ENCODE measurements at places on chromosomes 3 and 15.

DNA sequence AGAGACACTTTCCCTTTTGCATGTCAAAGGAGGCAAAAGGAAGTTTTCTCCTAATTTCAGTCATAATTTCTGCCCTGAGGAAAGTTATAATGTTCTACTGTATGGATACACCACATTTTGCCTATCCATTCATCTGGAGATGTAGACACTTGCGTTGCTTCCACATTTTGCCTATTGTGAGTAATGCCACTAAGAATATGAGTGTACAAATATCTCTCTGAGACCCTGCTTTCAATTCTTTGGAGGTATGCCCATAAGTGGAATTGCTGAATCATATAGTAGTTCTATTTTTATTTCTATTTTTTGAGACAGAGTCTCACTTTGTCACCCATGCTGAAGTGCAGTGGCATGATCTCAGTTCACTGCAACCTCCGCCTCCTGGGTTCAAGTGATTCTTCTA lies 3.6 kb upstream of the CD276 start:
- no peak for DNase-seq

- no peak for DNase-seq
These were observed 139.7 kb upstream of the CPNE4 start for GRCh38 chr3:132174500-132174899.

- no peak for DNase-seq
These were observed 29.1 kb downstream of the CADM2 start for GRCh38 chr3:84987706-84988504.

- DNase-seq = no peak
These were observed 336.7 kb upstream of the TRIM42 start for GRCh38 chr3:140341203-140341602.

GRCh38 chr15:76391847-76392246 lies 55.3 kb downstream of the ISL2 start:
- no peak for DNase-seq

DNA sequence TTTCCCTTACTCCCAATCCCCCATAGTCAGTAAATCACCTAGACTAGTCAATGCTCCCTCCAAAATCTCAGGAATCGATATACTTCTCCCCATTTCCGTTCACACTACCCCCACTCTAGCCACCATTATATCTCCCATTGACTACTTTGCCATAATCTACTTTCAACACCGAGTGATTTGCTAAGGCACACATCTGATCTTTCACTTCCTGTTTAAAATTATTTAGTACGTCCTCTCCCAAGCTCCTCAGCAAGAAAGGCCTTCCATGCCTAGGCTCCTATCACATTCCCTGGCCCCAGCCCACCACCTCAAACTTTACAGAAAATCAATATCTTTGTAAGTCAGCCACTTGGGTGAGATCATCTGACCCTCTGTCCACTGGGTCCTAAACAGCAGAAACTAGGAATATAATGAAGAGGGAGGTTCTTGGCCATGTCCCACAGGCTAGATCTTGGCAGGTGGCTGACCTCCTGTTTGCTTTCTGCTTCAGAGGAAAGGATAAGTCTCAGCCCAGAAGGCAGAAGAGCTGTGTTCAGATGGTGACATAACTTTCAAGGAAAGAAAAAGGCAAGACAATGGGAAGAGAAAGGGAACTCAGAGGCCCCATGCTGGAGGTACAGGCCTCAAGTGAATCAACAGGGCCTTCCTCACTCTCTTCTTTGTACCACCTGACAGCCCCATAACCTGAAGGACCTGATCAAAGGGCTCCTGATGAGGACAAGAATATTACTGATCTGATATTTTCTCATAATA lies 103.0 kb downstream of the RPL22L1 start:
- no peak for DNase-seq

- DNase-seq = no peak
These were observed 115.7 kb upstream of the CHRM5 start for GRCh38 chr15:33852570-33852969.

GRCh38 chr15:90878660-90879059 lies 5.6 kb upstream of the FES start:
- no peak for DNase-seq

- DNase-seq = no peak
These were observed 251.4 kb downstream of the ADAMTS17 start for GRCh38 chr15:100090411-100090810.

- peak; percentile 69 for DNase-seq
These were observed 111.7 kb upstream of the KLF13 start for GRCh38 chr15:31214864-31215489.

GRCh38 chr15:85582131-85583079 lies 202.0 kb downstream of the AKAP13 start:
- DNase-seq = peak; percentile 64

DNA sequence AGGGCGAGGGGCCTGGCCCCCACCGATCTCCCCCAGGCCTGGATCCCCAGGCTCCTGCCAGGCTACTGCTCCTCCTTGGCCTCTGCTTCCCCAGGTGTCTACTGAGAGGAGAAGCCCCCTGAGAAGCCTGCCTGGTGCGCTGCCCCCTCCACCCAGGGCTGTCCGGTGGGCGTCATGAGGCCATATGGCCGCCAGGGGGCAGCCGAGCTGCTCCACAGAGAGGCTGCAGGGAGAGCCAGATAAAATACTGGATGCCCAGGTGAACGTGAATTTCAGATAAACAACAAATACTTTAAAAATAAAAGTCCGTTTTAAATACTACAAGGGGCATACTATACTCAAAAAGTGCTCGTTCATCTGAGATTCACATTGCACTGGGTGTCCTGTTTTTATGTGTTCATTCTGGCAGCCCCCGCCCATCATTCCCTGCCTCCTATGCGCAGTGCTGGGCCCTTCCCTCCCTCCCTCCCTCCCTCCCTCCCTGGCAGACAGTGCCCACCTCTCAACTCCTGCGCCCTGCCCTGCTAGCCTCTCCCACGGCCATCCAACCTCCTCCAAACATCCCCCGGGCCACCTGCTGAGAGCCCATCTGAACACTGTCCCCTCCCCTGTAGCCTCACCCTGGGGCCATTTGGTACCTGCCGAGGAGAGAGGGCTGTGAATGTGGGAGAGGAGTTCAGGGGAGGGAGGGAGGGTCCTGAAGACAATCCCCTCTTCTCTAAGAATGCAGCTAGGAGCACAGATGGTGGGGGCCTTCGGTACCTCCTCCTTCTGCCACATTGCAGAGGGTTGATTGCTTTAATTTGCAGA lies 29.6 kb downstream of the PSTPIP1 start:
- DNase-seq = peak; percentile 82

DNA sequence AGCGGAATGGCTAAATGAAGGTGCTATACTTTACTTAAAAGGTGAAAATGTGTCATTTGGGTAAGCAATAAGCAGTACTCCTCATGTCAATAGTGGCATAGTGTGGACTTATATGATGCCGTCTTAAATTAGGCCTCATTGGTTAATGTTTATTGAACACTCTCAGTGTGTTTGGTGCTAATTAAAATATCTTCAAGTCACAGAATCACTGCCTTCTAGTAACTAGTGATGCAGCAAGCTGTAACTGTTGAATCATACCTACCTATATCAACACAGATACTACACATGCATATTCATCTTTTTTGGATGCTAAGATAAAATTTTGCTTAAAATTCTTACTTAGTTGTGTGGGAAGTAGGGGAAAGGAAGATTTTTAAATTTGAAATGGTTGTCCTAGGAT lies 30.7 kb downstream of the ARHGAP31 start:
- no peak for DNase-seq

GRCh38 chr3:5510300-5510699 lies 322.8 kb downstream of the EDEM1 start:
- DNase-seq = no peak

DNA sequence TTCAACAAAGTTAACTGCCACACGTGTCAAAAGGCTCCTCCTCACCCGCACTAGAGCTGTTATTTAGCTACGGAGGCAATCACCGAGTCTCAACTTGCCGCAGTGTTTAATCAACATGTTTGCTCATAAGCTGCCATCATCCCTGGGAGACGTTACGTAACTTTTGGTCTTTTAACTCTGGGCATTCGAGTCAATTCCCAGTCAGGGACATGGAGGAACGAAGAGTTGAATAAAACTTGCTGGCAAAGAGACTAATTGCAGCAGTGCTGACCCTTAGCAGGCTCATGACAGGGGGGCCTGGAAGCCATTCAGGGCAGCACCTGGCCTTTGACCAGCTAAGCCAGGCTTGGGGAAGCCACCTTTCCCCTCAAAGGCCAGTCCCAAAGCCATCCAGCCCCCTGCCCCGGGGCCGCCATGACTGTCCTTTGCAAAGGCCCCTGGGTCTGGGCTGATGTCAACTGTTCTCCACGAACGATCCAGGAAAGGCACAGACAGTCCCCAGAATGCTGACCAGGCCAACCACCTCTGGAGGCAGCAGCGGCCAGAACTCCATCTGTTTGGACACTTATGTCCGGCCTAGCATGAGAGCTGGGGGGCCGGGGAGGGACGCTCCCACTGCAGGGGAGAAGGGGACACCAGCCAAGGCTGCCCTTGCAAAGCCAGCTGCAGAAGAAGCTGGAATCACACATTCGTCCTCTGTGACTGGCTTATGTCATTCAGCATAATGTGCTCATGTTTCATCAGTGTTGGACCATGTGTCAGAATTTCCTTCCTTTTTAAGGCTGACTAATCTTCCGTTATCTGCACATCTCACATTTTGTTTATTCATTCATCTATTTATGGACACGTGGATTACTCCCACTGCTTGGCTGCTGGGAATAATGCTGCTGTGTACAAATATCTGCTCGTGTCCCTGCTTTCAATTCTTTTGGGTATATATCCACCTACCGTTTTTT lies 43.7 kb downstream of the PCSK6 start:
- no peak for DNase-seq

DNA sequence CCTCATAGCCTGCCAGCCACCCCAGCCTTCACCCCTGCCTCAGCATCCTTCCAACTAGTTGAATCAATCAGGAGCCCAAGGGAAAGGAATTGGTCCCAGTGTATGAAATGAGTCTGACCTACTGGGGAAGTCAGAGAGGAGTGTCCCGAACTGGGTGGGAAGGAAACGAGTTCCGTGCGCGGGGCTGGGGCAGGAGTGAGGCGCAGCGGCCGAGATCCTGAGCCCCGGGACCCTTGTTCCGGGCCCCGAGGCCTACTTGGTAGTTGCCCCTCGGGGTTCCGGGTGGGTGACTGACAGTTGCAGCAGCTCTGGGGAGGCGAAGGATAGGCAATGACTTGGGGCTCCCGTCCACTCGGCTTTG lies 1.1 kb upstream of the PLCL2 start:
- no peak for DNase-seq

DNA sequence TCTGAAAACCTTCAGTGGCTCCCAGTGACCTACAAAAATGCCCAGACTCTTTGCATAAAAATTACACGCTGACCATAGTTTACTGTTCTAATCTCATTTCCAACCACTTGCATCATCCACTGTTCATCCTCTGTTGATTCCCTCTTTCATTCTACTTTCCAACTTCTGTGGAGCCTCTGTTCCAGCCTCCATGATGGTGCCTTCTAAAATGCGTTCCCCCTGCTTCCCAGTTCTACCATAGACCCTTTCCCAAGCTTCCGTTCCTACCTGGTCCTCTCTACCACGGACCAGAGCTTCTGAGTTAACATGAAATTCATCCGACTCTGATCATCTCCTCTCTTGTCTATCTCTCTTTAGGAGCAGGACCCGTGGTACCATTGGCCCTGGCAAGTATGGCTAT lies 127.0 kb downstream of the THSD4 start:
- no peak for DNase-seq

- DNase-seq = no peak
These were observed 332.7 kb downstream of the EDEM1 start for GRCh38 chr3:5520237-5520636.

DNA sequence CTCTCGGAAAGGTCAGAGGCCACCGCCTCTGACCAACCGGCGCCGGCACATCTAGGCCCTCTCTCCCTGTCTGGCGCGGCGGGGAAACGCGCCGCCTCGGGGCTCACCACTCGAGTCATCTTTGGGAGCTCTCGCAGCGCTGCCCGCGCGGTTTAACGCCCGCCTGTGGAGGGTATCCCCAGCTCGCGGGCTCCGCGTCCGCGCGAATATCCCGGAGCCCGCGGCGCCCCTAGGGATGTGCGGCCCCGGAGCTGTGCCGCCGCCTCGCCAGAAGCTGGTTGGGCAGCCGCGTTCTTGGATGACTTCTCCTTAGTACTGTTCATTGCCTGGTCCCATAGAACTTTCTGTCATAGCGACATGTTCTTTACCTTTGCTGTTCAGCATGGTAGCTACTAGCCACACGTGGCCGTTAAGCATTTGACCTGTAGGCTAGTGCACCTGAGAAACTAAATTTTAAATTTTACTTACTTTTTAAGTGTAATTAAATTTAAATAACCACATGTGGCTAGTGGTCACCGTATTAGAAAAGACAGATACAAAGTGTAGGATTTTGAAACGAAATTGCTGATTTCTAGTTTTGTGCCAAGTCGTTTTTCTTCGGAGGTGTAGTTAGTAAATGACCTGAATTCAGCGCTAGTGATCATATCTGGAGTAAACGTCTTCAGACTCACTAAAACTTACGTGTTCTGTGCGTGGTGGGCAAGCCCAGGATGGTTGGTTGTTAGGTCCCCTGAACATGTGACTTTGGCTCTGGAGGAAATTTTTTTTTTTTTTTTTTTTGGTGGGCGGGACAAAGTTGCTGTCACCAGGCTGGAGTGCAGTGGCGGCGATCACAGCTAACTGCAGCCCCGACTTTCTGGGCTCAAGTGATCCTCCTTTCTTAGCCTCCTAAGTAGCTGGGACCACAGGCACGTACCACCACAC lies 835 bp downstream of the ARIH2 start:
- DNase-seq = peak; percentile 70

GRCh38 chr15:32659340-32660155 lies 18.0 kb downstream of the SCG5 start:
- no peak for DNase-seq

- DNase-seq = no peak
These were observed 274.9 kb upstream of the DNAJC19 start for GRCh38 chr3:181264486-181264885.

DNA sequence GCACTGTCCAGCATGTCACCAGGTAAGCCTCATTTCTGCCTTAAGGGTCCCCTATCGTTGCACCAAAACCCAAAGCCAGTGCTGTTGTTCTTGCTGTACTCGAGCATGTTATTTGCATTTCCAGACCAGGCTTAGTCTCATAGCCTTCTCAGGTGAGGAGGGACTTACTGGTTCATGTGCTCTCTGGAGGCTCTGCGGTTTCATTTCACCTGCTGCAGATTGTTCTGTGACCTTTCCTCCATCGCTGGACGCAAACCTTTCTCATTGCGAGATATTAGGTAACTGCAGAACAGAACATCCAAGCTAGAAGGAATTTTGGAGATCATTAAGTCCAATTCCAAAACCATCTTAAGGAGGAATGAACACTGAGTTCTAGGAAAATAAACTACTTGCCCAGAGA lies 187.3 kb upstream of the BCL6 start:
- DNase-seq = no peak

- DNase-seq = no peak
These were observed 298.0 kb upstream of the MME start for GRCh38 chr3:154782151-154782550.

GRCh38 chr3:122618614-122619013 lies 41.2 kb downstream of the PARP15 start:
- no peak for DNase-seq

- no peak for DNase-seq
These were observed 31.4 kb downstream of the ALS2CL start for GRCh38 chr3:46661776-46662766.
